ENCODE measurements at places on chromosomes 1 and 21.

- no peak for DNase-seq
These were observed 490.7 kb upstream of the B3GALT2 start for GRCh38 chr1:193676996-193677549.

GRCh38 chr1:203915811-203916210, 54.4 kb downstream of the SNRPE start:
- no peak for DNase-seq

GRCh38 chr1:31701091-31701736, 2.6 kb downstream of the COL16A1 start:
- peak; percentile 51 for DNase-seq

DNA sequence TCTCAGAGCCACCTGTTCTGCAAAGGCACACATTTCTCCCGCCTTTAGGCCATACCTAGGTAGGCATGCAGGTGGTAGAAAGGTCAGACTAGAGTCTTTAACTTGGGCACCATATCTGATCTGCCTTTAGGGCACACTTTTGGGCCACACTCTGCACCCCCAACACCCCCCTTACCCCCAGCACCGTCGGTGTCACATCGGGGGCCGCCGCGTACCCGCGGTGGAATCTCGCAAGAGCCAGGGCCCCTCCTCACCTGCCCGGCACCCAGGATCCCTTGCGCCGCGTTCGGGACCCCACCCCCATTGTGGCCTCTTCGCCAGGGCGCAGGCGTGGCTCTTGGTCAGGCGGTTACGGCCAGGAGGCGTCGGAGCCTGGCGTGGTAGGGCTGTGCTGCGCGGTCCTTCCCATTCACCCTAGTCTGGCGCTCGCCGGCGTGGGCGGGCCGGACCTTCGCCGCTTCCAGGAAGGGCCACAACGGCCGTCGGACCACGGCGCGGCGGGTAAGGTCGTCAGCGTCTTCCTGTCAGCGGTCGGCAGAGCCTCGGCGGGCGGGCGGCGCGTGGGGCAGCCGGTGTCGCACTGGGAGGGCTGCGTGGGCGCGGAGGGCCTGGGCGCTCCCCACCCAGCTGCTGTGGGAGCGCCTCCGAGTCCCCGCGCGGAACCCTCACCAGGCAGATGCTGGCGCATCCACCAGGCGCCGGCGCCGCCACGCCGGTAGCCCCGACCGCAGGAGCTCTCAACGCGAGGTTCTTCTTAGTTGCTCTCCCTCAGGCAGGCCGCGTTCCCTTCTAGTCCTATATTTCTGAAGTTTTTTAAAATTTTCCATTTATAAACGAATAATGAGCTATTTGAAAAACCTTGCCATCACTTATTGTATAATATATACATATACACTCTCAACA, at the start of gene DNAH14:
DNAH14 (plus strand) TSS at position 341 of the 903 bp plus-strand sequence. CDS start 23,028 bp downstream, outside the sequence.
- no peak for DNase-seq

DNA sequence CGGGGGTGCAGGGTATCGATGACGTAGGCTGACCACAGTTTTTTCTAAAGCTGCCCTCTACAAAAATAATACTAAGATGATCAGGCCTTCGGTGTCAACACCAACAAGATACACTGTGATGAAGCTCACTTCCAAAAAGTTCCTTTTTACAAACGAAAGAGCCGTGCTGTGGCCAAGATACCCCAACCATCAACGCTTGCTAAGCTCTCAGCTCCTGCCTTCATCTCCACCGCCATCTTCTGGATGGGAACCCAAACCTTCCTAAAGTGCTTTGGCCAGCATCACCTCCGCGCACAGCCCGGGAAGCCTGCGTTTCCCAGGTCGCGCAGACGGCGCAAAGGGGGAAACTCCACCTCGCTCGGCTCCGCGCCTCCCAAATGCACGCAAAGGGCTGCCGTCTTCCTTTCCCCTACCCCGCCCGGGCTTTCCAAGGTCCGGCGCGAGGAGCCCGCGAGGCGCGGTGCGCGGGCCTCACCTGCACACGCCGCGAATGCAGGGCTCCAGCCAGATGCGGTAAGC, 541 bp downstream of the USP48 start:
- DNase-seq, result peak; percentile 39

GRCh38 chr21:38438462-38438893, 59.8 kb downstream of the ERG start:
- DNase-seq, result no peak

DNA sequence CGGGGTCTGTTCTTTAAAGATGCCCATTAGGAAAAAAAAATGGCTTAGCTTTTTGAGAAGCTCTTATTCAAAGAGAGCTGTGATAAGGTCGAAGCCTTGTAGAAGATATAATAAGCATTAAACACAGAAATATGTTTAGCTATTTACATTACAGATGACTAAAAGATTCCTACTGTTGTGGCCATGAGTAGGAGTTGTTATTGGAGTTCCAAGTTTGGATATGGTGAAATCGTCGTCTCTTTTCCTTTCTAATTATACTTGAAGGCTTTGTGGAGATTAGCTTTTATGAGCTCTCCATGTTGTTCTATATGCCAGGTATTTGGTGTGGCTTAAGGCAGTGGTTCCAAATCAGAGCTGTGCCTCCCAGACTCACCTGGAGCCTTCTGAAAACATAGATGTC, 79.9 kb upstream of the LAMC2 start:
- DNase-seq, result no peak

- DNase-seq, result no peak
These were observed 99.3 kb downstream of the CEP350 start for GRCh38 chr1:180053594-180054567.

- no peak for DNase-seq
These were observed 19.9 kb downstream of the ACOT11 start for GRCh38 chr1:54567961-54568360.

GRCh38 chr1:218364028-218364710, 19.0 kb downstream of the TGFB2 start:
- DNase-seq, result no peak

- no peak for DNase-seq
These were observed 154.3 kb downstream of the PLXNA2 start for GRCh38 chr1:208089761-208090370.

DNA sequence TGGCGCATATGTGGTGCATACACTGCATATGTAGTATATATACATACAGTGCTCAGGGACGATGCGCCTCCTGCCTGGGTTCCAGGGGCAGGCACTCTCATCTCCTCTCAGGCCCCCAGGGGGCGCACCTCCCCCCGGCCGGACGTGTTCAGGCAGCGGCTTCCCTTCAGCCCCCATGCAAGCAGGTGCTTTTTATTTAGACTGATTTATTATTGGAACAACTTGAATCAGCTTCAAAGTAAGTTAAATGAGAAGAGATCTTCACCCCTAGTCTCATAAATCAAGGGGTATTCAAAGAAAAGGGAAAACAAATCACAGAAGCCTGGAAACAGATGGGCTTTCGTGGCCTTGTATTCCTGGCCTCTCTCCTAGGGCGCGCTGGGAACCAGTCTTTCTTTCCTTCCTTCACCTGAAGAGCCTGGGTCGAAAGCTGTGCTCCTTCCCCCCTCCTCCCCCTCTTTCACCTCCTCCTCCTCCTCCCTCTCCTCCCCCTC, 64.6 kb downstream of the UBIAD1 start:
- DNase-seq, result peak; percentile 35

DNA sequence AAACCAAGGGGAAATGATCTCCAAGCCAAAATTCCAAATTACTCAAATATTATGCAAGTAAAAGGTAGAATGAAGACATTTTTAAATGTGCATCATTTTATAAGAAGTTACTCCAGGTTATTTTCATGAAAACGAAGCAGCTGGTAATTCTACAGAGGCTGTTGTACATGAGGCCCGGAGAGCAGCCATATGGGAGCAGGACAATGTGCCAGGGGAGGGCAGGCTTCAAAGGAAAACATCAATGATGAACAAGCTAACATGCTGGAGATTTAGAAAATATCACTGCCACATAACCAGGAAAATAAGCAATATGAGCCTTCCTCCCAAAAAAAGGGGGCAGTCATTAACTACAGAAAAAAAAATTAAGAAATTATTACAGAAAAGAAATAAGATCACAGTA, 109.1 kb downstream of the TIAM1 start:
- no peak for DNase-seq

DNA sequence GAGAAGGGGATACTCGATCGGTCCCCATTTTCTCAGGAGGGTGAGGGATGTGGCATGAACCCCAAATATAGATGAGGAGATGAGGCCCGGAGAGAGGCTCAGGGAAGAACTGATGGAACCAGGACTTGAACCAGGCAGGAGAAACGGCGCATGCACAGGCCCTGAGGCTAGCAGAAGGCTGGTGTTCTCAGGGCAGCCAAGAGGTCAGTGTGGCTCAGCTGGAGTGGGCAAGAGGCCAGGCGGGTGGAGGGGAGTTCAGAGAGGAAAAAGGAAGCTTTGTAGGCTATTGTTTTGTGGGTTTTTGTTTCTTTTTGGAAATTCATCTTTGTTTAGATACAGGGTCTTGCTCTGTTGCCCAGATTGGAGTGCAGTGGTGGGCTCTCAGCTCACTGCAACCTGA, 122.0 kb downstream of the LACTBL1 start:
- no peak for DNase-seq

GRCh38 chr1:58879464-58879863, 95.6 kb upstream of the JUN start:
- no peak for DNase-seq

- no peak for DNase-seq
These were observed 11.9 kb upstream of the ZBTB21 start for GRCh38 chr21:42022091-42022430.

DNA sequence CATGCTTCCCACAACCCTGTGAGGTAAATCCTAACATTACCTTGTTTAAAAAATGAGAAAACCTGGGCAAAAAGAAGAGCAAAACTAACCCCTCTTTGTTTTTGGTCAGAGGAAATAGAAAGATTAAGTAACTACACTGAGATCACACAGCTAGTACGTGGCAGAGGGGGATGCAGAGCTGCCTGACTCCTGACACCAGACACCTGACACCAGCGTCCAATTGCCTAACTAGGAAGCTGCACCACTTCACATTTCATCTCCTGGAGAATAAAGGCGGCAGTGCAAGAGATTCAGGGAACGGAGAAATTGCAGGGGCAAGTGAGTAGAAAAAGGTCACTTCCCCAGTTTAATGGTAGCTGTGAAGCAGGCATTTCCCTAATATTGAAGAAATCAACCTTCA, 229.3 kb upstream of the PTBP2 start:
- DNase-seq, result no peak

DNA sequence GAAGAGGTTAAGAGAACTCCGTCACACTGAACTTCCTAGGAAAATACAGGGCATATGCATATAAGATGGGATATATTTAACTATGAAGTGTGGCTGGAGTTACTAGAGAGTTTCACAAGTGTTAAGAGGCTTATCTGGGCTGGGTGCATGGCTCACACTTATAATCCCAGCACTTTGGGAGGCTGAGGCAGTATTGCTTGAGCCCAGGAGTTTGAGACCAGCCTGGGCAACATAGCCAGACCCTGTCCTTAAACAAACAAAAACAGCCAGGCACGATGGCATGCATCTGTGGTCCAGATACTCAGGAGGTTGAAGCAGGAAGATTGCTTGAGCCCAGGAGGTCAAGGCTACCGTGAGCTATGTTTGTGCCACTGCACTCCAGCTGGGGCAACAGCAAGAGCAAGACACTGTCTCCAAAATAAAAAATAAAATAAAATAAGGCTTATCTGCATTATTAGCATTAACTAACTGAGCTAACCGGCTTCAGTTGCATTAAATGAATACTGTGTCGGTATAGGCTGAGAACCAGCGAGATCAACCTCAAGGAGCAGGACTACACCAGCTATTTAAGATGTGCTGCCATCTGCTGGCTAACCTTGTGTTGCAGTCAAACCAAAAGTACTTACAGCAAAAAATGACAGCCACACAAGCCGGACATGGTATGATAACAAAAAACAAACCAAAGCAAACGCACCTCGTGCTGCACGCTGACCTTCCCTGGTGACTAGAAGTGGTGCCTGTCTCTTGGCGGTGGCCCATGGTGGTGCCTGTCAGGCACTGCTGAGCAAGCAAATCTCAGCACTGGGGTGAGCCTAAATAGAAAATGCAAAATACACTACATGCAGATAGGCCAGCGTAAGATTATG, 19.7 kb upstream of the RBBP5 start:
- peak; percentile 50 for DNase-seq

DNA sequence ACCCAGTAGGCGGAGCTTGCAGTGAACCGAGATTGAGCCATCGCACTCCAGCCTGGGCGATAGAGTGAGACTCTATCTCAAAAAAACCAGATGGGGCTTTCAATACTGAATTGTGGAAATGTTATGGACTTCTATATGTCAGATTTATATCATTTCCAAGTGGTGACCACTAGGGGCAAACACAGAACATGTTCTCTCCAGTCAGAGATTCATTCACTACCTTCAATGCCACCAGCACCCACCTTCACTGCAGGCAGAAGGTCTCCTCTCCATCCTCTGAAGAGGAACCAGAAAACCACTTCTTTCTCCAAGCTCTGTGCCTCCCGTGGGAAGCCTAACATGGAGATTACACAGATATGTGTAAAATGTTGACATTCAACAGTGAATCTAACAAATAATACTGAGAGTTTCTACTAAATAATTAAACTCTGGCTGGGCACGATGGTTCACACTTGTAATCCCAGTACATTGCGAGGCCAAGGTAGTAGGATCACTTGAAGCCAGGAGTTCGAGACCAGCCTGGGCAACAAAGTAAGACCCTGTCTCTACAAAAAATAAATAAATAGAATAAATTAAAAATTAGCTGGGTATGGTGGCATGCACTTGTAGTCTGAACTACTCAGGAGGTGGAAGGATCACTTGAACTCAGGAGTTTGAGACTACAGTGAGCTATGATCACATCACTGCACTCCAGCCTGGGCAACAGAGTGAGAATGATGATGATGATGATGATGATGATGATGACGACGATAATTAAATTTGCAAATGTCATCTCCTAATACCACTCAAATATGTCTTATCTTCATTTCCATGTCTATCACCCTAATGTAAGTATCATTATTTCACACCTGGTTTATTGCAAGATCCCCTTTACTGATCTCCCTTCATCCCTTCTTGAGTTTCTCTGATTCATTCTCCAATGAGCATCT, 151.1 kb downstream of the ZNF281 start:
- no peak for DNase-seq

DNA sequence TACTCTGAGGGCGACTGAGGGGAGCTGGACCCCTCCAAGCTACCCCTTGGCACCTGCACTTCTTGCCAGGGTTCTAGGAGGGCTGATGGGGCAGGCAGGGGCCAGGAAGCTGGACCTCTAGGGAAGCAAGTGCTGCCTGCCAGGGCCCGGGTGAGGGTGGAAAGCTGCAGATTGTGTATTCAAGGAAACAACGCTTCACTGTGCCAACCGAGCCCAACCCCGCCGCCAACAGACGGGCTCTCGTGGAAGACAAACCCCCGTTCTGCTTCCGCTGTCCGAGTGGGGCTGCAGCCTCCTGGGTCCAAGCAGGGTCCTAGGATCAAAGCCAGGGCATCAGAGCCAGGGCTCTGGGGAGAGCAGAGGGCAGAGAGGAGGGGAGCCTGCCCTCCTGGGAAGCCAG, 3.2 kb downstream of the EFHD2 start:
- no peak for DNase-seq

DNA sequence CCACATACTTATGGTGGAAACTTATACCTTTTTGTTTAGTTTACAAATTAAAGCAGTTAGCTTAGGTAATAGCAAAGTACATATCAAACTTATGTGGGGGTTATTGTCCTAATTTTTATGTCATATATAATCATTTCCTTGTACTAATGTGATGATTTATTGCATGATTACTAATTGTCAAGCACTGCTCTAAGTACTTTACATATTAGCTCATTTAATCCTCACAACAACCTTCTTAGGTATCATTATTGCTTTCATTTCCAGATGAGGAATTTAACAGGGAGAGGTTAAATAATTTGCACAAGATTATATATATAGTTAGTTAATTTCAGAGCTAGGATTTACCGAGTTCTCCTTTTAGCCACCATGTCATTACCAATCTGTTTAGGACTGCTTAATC, 11.9 kb upstream of the SSX2IP start:
- DNase-seq, result no peak

Measured in hematopoietic multipotent progenitor cell (in vitro differentiated cells).